Heart left ventricle (tissue), 16 donors: ENCODE measurements at places on chromosomes 7 and 10. TPM values are rescaled to one million over a fixed set of nuclear protein-coding genes. Genes with fewer than 3 reads are reported as not detected.

The CYP3A7 gene
- not detected for total RNA-seq

The HGF gene
- total RNA-seq: 2.2 TPM

The CALY gene
- total RNA-seq: not detected

The ASIC3 gene
- total RNA-seq: 6.9 TPM

The CDC14C gene
- not detected for total RNA-seq

The TAS2R3 gene
- 0.93 TPM for total RNA-seq

The JMJD1C gene
- 43.7 TPM for total RNA-seq

The SEMA3A gene
- total RNA-seq: 0.32 TPM

The MINPP1 gene
- 8.4 TPM for total RNA-seq

The PLEKHA8 gene
- total RNA-seq: 6.8 TPM

The RBP3 gene
- total RNA-seq: not detected

The OPALIN gene
- not detected for total RNA-seq

The VIPR2 gene
- 16.7 TPM for total RNA-seq

The HPSE2 gene
- total RNA-seq: not detected

The STAG3 gene
- 0.42 TPM for total RNA-seq

The MSMB gene
- not detected for total RNA-seq

The PHF14 gene
- 12.8 TPM for total RNA-seq

The TMEM196 gene
- total RNA-seq: not detected

The PTEN gene
- 74.0 TPM for total RNA-seq

The CBX3 gene
- 63.0 TPM for total RNA-seq

The SPDYE11 gene
- total RNA-seq: not detected

The POLD2 gene
- 98.5 TPM for total RNA-seq

The RBP4 gene
- total RNA-seq: 4.6 TPM

The UCMA gene
- total RNA-seq: not detected

The SPDYE6 gene
- total RNA-seq: not detected

The CNTNAP2 gene
- 2.6 TPM for total RNA-seq

The GATA3 gene
- 0.74 TPM for total RNA-seq

The ZNF425 gene
- total RNA-seq: 1.2 TPM
